CD4-positive, alpha-beta T cell treated with Interleukin-15 for 1 hour (primary cell): ENCODE measurements at places on chromosomes 1 and 21.
A peak's percentile ranks its signal among the peaks of the same experiment; 100 is the strongest.

- DNase-seq, result peak; percentile 61
These were observed 4.6 kb downstream of the DMAP1 start for GRCh38 chr1:44217809-44218410.

GRCh38 chr1:236495467-236496112 is 28.2 kb upstream of the LGALS8 start:
- DNase-seq, result no peak

DNA sequence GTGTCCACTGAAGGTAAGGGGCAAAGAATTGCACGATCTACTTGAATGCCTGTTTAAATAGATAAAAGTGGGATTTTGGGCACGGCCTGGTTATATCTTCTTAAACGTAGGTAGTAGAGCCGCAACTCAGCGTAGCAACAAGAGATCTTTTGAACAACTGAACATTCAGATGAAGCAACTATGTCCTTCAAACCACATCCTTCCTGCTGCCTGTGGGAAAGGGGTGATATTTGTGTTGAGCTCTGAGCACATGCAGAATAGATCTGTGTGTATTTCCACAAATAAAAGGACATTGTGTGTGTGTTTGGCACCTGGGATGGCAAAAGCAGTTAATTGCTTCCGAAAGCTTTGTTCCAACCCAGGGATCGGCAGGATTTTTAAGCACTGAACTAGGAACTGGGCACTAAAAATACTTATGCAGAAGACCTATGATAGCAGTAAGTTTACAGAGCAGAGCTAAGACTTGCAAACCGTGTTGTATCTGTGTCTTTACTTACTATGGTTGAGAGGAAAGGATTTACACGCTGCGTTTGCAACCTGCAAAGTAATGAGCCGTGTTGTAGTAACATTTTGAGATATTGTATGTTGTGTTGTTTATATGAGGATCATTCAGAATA is 333.4 kb downstream of the CHRM3 start:
- DNase-seq, result peak; percentile 54

GRCh38 chr21:29777160-29777559 is 162.6 kb downstream of the GRIK1 start:
- DNase-seq, result no peak

DNA sequence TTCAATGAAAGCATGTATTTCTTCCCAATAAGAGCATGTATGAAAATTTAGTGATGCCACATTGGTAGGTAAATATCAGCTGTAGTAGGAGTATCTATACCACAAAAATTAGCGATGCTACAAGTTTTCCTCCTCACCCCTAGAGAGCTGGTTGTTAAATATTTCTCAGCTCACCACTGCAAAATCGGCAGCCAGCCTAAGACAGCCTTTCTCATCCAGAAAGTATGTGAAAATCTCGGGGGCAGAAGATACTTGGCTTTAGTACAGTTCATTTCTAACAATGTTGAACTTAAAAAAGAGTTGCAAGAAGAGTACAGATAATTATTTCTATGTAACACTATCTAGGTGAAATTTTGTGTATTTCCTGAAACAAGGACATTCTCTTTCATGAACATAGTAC is 235.4 kb downstream of the TPR start:
- DNase-seq, result no peak

GRCh38 chr1:241615043-241615974 is 24.9 kb downstream of the CHML start:
- DNase-seq, result no peak

- DNase-seq, result no peak
These were observed 215.3 kb upstream of the PTGFR start for GRCh38 chr1:78275456-78275855.

DNA sequence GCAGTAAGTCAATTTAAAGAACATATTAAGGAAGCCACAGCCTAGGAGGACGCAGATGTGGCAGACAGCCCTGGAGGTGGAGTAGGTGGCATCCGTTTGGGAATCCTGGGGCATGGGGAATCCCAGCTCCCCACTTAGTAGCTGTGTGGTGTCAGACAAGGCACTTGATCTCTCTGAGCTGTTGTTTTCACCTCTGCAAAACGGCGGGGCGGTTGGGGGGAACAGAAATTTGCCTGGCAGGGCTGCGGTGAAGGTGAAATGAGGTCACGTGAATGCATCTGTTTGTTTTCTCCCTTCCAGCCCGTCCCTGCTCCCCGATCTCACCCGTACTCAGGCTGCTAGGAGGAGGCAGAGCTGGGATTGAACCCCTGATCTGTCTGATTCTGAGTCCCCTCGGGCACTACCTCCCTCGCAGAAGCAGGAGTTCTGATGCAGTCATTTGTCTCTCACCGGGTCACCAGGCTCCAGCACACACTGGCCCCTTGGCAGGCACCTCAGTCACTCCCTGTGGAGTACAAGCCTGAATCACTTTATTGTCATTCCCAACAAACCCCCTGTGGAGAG is 2.2 kb upstream of the LAPTM5 start:
- peak; percentile 70 for DNase-seq

- peak; percentile 89 for DNase-seq
These were observed 10.5 kb upstream of the SPEN start for GRCh38 chr1:15836772-15837669.
